ENCODE measurements at places on chromosomes 13 and 19.

GRCh38 chr13:85896516-85897450 is 97.6 kb upstream of the SLITRK6 start:
- DNase-seq, result no peak

DNA sequence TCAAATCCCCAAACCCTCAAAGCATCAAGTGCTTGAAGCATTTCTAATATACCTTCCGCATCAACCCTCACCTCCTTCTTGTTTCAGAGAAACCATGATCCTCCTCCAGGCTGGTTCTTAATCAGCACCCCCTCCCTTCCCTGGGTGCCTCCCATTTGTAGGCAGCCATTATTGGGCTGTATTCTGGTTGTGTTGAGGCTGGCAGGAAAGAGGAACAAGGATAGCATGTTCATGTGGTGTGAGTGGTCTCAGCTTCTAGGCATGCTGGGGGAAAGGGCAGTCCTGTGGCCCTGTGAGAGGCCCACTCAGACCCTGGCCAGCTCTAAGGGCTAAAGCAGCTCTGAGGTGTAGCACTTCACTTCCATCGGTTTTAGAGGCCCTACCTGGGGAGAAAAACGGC is 18.9 kb upstream of the TRIM13 start:
- DNase-seq, result no peak

DNA sequence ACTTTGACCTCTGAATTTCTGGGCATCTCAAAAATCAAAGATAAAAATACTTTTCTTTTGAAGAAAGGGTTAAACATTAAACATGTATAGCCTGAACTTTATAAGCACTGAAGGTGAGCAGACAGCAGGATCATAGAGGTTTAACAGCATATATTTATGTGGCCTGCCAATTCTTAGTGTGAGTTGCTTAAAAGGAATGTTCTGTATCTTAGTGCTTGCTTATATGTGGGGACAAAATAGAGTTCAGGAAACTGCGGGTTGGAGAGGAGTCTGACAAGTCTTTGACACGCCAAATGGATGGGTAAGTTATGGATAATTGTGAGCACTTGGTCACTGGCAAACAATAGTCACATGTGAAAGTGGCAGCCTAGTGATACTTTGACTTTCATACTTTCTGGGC is 1419.4 kb upstream of the SPRY2 start:
- no peak for DNase-seq

DNA sequence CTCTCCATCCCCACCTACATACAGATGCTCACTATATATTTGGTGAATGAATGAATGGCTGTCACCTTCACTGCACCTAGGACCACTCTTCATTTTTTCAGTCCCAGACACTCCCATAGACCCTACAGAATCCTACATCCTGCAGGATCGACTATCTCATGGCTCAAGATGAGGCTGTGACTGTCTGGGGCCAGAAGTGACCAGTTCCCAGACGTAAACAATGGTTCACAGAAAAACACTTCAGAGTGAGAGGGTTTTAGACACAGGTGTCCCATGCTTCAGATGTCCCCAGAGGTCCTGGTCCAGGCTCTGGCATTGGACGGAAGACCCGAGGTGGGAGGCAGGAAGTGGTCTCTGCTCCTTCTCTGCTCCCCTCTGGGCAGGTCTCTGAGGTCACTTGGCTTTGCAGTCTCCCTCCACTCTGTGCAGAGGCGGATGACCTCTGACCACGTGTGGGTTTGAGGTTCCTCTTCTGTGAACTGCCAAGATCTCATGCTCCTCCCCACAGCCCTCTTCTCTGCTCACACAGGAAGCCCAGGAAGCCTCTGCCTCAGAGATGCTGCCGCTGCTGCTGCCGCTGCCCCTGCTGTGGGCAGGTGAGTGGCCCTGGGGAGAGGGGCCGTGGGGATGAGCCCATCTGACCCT is 24.9 kb downstream of the SIGLEC7 start:
- DNase-seq, result no peak

- no peak for DNase-seq
Observed at GRCh38 chr13:54177466-54177865, 1148.9 kb downstream of the OLFM4 start.

DNA sequence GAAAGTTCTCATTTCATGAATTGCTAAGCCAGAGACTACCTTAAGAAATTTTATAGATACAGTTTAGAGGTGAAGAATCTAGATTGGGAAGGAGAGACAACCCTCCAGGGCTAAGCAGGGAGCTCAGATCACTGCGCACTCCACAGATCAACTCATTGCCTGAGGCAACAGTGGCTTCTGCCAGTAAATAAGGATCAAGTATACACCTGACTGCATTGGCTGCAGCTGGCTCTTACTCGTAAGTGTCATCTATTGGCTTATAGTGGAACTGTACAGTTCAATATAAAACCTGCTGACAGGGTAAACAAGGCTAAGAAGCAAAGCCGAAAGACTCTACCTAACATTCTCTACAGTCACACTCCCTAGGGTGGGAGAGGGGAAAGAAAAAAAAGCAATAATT is 18.0 kb upstream of the C1QTNF9B start:
- DNase-seq, result no peak

DNA sequence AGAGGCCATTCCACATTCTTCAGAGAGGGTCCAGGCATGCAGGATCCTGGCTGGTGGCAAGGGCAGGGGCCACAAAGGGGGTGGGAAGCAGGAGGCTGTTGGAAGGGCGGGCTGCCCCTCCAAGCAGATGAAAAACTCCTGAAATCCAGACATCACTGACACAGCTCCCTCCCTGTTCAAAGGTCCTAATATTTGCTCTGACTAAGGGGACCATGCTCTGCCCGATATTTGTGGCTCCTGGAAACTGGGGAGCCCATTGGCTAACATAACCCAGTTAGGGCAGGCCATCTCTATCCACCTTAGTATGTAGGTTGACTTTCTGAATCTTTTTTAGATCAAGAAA is 3.3 kb upstream of the CDX2 start:
- no peak for DNase-seq

GRCh38 chr13:33610438-33611120 is 207.4 kb upstream of the RFC3 start:
- DNase-seq, result no peak

GRCh38 chr19:1230783-1231489 is 6.9 kb downstream of the CBARP start:
- DNase-seq, result no peak

GRCh38 chr13:112638157-112638750 is 50.3 kb upstream of the TUBGCP3 start:
- no peak for DNase-seq

GRCh38 chr13:77345150-77345780 is 18.4 kb upstream of the MYCBP2 start:
- DNase-seq, result no peak

DNA sequence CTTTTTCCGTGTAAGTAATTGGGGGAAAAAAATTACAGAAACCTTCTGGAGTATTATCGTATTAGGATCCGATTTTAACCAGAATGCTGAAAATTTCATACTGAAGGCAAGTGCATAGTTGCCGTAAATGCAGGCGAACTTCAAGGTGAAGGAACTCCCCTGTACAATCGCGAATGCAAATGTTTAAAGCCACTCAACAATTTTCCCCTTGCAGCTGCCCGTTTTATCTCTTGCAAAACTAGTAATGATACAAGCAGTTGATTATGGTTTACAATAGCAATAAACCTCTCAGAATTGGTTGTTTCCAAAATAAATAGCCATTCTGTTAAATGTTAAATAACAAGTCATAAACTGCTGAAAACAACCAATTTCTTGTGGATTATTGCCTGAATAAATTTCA is 105.7 kb downstream of the DNAJC15 start:
- DNase-seq, result no peak

DNA sequence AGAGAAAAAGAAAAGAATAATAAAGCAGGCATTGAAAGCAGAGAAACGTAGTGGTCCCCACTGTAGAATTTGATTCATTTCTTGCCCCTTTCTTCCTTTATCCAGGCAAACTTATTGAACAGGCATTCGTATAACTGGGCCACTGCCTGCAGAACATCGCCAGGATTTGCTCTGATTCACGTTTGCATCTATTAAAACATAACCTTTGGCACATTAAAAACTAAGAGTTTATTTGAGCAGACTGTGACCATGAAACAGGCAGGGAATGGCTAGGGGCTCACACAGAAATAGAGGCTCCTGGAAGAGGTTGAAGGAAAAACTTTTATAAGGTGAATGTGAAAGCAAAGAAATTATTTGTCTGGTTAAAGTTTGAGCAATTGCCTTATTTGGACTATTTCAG is 12.5 kb upstream of the SUPT20H start:
- DNase-seq, result no peak

DNA sequence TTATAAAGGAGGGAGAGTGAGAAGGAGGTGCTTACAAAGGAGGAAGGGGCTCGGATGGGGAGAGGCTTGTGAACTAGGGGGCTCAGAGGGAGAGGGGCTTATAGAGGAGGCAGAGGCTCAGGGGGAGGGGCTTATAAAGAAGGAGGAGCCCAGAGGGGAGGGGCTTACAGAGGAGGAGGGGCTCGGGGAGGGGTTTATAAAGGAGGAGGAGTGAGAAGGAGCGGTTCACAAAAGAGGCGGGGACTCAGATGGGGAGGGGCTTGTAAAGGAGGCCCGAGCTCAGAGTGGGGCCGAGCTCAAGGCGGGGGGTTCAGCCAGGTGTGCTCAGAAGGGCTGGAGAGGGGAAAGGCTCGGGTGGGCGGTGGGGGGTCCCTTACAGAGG is 500 bp downstream of the SMIM24 start:
- DNase-seq, result peak; percentile 34

GRCh38 chr19:11168568-11168967 is 13.0 kb upstream of the SPC24 start:
- DNase-seq, result no peak

DNA sequence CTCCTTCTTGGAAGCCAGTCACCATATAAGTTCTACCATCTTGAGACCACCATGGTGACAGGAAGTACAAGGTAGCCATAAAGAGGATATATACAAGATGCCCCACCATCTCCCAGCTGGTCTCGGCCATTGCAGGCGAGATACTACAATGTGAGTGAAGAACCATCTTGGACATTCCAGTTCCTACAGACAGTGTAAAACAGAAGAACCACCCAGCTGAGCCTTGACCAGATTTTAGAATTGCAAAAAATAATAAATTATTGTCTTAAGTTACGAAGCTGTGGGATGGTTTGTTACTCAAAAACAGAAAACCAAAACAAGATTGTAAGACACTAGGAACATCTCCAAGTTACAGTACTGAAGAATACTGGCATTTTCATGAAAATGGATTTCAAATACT is 43.6 kb downstream of the DOCK9 start:
- no peak for DNase-seq

GRCh38 chr13:113077953-113078901 is 27.4 kb upstream of the F7 start:
- DNase-seq, result no peak

DNA sequence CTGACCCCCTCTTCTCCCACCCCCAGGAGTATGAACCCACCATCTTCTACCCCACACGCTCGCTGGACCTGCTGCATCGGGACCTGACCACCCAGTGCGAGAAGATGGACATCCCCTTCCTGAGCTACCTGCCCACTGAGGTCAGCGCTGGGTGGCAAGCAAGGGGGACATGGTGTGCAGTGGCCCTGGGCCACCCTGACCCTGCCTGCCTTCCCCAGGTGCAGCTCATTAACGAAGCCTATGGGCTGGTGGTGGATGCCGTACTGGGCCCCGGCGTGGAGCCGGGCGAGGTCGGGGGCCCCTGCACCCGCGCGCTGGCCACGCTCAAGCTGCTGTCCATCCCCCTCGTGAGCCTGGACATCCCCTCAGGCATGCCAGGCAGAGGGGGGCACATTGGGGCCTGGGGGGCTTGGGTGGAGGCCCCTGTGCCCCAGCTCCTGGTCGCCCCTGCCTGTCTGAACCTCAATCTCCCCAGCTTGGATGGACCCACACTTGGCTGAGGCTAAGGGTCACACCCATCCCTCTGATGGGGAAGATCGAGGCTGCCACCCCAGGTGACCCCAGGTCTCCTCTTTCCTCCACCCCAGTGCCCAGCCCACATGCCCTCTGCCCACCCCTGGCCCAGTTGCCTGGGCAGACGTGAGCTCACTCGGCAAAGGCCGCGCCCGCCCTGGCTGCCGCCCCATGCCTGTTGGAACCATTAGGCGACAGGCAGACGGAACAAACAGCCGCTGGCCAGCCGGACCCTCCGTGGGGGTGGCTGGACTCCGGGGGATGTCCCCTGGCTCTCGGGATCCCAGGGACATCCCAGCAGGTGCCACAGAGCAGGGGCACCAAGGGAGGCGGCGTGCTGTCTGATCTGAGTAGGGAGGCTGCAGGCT is 2.5 kb upstream of the CILP2 start:
- DNase-seq, result no peak

DNA sequence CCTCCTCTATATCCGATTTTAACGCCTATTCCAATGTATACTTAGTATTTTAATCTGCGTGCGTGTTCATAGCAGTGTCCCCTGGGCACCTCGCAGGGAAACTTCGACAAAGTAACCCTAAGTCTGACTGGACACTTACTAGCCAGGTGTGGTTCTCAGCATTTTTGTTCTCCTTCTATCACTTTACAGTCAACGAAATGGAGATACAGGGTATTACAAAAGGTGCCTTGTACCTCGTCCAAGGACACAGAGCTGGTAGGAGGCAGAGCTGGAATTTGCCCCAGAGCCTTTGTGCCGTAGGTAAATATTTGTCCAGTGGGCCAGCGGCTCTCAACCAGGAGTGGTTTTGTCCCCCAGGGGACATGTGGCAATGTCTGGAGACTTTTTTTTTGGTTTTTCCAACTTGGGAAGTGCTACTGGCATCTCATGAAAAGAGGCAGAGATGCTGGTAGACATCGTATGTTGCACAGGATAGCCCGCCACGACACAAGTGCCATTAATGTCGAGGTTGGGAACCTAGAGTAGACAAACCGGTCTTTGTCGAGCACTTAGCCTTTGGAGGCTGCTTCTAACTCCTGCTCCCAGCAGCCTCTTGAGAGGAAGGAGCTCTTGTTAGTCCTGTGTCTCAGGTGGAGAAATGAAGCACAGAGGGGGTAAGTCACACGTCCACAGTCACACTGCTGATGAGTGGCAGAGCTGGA is 1.1 kb downstream of the ZNF444 start:
- no peak for DNase-seq

DNA sequence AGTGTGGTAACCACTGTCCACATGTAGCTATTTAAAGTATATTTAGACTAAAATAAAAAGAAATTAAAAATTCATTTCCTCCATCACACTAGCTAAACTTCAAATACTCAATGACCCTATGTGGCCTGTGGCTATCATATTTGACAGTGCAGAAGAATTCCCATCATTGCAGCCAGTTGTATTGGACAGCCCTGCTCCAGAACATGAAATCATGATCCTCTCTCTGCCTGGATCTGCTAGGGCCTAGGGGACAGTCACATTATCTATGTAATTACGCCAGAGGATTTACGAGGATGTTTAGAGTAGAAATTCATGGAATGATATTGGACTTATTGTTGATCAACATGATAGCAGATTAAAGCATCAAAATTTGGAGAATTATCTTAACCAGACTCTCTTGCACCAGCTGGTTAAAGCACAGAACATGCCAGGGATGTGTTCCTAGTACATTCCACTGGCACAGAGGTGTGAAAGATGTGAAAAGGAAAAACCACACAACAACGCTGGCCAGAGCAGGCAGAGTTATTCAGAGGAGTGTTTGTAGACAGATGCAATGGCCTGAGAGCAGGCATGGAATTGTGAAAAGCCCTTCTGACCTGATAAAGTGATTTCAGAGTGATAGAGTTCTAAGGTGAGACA is 108.9 kb upstream of the STARD13 start:
- no peak for DNase-seq

GRCh38 chr19:14023404-14024235 is 4.3 kb upstream of the RLN3 start:
- DNase-seq, result no peak
